Stimulated activated CD8-positive, alpha-beta memory T cell treated with anti-CD3 and anti-CD28 coated beads, Interleukin-4, amount 100 ng/mL, for 1 hour (primary cell): ENCODE measurements at places on chromosomes 13 and 19.

DNA sequence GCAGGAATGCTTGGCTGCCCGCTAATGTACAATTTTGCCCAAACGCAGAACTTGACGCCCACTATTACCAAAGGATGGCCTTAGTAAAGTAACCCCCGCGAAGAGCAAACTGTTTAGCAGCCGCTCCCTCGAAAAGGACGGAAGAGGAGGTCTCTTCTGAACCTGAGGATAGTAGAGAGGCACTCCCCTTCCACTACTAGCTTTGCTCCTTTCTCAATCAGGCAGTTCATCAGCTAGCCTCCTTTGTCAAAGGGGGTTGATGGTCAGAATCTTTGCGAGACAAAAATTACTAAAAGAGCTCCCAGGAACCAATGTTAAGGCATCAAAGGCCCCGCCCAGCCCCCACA lies 534 bp downstream of the CAB39L start:
- DNase-seq: no peak

DNA sequence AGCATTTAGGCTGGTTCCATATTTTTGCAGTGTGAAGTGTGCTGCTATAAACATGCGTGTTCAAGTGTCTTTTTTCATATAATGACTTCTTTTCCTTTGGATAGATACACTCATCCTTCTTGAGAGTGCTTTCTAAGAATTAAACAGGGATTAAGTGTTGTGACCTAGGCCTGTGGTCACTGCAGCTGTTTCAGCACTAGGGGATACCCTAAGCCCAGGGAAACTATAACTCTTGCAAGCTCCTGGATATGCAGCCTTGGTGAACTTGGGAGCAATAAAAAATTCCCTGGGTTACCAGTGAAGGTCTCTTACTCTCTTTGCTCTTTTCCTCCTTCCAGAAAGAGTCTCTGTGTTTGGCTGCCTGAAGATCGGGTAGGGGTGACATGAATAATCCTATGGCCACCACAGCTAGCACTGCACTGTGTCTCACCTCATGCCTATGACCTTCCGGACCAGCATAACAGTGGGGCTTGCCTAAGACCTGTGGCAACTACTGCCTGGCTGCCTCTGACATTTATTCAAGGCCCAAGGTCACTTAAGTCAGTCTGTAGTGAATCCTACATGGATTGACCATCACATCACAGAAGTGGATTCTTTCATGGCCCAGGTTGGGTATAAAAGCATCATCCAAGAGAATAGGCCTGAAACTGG lies 799.7 kb downstream of the DACH1 start:
- DNase-seq: no peak

DNA sequence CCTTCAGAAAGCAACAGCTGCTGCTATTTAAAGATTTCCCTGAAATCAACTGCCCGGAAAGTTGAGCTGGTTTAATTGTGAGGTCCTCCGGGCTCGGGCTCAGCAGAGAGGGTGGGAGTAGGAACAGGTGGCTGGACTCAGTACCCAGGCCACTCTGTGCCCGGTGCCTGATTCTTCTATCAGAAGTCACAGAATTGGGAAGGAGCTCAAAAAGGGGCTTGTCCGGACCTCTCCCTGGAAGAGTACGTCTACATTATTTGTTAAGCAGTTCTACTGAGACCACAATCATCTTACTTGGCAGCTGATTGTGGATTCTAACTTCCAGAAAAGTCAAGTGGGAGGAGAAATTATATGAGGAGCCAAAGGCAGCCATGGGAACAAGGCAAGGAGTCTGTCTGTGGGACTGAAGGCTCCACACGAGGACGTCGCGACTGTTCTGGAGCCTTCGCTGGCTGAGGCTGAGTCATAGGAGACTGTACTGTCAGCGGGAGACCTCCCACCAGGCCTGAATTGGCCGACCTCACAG lies 91.7 kb upstream of the ANKRD10 start:
- DNase-seq: no peak

DNA sequence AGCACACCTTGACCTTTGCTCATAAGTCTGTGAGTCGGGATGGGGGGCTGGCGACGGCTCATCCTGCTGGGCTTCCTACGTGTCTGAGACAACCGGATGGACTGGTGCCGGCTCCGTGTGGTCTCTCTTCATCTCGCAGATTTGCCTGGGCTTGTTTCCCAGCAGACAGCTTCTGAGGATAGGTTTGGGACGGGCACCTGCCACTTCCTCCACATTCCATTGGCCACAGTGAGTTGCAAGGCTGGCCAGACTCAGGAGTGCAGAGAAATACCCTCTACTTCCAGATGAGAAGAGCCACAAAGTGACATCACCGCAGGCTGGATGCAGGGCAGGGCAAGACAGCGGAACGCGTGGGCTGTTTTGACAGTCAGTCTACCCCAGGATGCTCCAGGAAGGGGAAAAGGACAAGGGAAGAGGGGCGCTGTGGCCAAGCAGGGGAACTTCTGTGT lies 48.1 kb downstream of the IRS2 start:
- DNase-seq: no peak

GRCh38 chr13:73340069-73340468 lies 281.3 kb downstream of the KLF5 start:
- DNase-seq: no peak

DNA sequence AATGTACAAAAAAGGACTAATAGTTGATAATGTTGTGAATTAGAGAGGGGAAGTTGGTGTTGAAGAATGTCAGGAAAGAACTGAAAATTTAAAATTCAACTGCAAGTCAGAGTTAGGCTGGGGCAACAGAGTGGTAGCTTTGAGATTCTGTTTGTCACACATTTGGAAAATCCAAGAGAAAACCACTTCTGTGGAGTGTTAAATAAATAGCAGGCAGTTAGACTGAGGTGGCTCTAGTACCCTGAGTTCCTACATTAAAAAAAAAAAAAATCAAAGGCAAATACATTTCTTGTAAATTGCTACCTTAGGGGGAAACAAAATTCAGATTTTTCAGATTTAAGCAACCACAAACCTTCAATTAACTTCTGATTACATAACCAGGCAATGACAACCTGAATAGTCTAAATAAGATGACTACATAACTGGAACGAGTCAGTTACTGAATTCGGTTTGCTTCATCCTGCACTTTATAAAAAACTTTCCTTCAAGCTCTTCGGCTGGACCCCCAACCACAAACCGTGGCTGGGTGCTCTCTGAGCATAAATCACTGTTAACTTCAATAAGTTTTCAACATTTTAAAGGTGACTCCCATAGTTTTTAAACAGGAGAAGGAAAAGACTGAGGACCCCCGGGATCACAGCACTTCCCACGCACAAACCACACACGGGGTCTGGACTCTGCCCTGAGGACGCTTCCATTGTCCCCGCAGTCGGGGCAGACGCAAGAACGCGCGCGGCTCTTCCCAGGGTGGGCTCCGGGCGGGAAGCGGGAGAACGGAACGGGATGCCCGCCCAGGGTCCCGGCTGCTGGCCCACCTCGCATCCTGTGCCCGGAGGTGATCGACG lies 725 bp downstream of the ZNF682 start:
- DNase-seq: no peak

- DNase-seq: no peak
Observed at GRCh38 chr13:95485045-95485517, 67.4 kb upstream of the CLDN10 start.

DNA sequence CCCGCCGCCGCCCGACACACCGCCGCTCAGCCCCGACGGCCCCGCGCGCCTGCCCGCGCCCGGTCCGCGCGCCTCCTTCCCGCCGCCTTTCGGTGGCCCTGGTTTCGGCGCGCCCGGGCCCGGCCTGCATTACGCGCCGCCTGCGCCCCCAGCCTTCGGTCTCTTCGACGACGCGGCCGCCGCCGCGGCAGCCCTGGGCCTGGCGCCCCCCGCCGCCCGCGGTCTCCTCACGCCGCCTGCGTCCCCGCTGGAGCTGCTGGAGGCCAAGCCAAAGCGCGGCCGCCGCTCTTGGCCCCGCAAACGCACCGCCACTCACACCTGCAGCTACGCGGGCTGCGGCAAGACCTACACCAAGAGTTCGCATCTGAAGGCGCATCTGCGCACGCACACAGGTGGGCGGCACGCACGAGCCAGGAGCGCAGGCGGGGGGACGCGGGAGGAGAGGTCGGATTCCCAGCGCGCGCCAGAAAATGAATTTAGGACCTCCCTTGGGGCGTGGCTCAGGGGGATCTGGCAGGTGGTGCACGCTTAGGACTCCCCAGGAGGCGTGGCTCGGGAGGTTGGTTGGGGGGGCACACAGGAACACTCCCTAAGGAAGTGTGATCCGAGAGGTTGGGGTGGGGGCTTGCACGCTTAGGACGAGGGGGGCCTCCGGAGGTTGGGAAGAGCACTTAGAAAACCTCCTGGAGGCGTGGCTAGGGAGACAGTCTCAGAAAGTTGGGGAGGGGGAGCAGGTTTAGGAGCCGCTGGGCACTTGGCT lies 1.2 kb downstream of the KLF2 start:
- DNase-seq: no peak

DNA sequence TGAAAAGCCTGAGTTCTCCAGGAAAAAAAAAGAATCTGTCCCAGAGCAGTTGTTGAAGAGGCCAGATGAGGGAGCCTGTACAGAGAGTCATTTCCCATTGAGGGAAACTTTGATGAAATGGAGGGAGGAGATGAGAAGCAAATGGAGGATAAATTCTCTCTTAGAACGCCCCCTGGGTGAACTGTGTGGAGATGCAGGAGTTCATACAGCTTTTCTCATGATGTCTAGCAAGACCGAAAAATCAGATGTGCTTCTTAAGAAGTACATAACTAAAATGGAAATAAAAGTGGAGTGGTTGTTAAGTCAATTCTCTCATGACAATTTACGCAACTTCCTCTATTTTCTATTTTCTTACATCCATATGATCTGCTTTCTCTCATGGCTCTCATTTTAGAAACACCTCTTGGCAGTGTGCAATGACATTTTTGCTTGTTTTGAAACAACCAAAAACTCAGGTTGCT lies 1263.1 kb downstream of the PCDH9 start:
- no peak for DNase-seq

DNA sequence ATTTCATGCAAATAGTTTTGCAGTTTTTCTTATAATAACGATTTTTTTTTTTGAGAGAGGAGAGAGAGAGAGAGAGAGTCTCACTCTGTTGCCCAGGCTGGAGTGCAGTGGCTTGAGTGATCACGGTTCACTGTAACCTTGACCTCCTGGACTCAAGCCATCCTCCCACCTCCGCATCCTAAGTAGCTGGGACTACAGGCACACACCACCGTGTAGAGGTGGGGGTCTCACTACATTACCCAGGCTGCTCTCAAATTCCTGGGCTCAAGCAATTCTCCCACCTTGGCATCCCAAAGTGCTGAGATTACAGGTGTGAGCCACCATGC lies 26.8 kb upstream of the GJB6 start:
- DNase-seq: no peak

DNA sequence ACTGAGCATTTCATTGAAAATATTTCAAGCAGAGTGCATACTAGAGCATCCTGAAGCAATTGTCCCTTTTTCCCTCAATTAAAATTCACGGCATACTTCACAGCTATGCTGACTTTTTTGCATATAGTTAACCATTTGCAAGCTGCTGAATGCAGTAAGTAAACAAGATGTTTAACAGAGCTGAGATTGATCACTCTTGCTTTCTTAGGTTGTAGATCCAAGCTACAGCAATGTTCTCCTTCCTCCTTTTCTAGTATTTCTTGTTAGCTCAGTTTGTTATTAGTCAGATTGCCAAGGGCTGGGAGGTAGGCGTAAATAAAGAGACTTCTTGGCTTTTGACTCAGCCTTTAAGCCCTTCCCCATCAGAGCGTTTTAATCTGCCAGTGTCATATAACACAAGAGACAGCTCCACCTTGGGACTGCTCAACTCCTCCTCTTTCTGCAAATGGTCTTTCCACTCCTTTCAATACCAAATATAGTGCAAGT lies at the start of gene SLITRK6:
Gene SLITRK6 (minus strand): TSS at position 323 of the 486 bp plus-strand sequence. CDS start 2,911 bp downstream, outside the sequence.
- DNase-seq: no peak

DNA sequence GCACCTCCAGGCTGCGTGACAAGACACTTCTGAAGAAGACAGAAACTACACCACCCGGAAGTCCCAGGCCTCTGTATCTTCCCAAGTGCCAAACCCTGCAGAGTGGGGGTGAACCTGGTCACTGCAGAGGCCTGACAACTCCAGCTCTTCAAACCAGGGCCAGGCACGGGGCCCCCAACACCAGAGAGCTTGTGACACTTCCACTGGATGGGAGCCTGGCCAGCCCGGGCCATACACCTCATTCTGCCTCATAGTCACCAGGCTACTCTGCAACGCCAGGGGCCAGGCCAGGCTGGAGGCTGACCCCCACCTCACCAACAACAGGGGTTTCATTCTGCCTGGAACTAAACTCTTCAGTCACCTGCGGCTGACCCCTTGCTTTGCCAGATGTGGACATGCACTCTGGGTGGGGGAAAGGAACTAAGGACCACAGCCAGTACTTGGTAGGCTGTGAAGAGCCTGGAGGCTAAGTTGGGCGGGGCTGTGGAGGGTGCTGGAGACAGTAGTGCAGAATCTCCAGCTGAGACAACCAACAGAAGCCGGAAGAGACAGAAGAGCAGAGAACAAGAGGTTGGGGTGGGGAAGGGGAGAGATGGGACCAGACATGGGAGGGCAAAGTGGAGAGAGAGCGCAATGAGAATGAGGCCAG lies 23.0 kb downstream of the TUBA3C start:
- DNase-seq: no peak

GRCh38 chr19:1449467-1450442 lies at the start of gene APC2:
Gene APC2 (plus strand): TSS chr19:1450121. CDS start chr19:1453002, 2,881 bp downstream.
- DNase-seq: no peak

- peak; percentile 30 for DNase-seq
Observed at GRCh38 chr19:39408392-39409207, 2.0 kb downstream of the ZFP36 start.

- DNase-seq: no peak
Observed at GRCh38 chr13:71854401-71854800, 12.6 kb downstream of the DACH1 start.

DNA sequence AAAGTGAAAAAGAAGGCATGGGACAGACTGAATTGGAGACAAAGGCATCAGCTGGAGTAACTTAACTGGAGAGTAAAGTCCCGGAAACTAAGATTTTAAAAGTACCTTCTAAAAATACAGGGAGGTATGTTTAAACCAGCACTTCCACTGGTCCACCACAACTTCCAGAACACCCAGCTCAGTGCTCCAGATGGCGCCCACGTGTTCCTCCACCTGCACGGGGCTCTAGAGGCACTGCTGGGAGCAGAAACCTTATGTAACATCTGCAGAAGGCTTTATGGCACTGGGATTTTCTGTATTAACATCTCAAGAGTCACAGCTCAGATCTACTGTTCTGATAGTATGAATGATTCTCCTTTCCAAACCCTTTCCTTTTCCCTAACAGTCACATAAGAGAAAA lies 252.1 kb downstream of the DCLK1 start:
- no peak for DNase-seq

GRCh38 chr19:42285541-42285941 lies 16.4 kb upstream of the PRR19 start:
- DNase-seq: no peak

DNA sequence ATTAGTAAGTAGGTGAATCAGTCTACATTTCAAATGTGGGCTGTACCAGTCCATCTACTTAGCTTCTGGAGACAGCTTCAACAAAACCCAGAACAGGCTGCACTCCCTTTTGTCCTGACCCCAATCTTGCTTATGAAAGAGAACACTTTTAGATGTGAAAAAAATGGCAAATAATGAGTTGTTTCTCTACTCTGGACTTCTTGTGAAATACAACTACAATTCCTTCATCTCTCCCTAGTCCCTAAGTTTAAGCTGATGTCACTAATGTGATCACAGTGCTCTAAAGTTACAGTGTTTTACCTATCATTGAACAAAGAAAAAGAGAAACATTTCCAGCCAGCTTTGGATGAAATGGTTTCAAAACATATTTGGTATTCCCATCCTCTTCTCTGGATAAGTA lies 183.9 kb downstream of the LHFPL6 start:
- DNase-seq: no peak
